DMS53 (cell line): ENCODE measurements at places on chromosomes 2 and 18.

GRCh38 chr2:207928079-207928478 is 97.2 kb downstream of the PLEKHM3 start:
- DNase-seq: peak; percentile 12

DNA sequence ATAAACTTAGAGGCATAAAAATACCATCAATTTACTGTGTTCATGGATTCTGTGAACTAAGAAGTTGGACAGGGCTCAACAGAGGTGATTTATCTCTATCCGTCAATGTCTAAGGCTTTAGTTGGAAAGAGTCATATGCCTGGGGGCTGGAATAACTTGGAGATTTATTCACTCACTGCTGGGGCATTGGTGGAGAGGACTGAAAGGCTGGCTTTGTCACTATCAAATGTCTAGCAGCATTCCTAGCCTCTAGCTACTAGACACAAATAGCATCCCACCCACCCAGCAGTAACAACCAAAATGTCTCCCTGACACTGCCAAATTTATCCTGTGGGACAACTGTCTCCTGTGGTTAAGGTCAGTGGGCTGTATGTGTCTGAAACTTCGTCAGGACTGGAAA is 71.0 kb downstream of the EVA1A start:
- no peak for DNase-seq

DNA sequence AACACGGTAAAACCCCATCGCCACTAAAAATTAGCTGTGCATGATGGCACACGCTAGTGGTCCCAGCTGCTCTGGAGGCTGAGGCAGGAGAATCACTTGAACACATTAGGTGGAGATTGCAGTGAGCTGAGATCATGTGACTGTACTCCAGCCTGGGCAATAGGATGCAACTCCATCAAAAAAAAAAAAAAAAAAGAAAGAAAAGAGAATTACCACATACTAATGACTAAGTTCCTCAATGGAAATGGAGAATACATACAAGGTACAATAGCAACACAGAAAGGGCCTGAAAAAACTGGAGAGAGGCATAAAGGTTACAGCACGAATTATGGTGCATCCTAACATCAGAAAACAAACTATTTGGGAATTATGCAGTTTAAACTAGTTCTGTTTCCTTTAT is 81.3 kb downstream of the CDH2 start:
- no peak for DNase-seq

DNA sequence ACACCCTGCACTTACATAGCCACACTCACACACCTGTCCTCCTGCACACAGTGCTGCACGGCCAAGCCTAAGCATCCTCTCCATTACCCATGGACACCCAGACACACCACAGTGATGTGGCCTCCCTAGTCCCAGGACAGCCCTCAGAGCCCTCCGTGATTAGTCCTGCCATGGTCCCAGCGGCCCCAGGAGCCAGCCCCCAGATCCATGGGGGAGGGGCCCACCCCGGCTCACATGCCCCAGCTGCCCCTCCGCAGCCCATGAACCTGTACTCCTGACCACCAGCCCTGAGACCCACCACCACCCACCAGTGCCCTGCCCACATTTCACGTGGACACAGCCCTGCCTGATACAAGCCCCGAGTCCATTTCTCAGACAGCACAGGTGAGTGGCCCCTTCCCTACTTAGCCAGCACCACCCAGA is 8.1 kb upstream of the DUSP2 start:
- no peak for DNase-seq

GRCh38 chr2:6965071-6965795 is 48.0 kb downstream of the RNF144A start:
- no peak for DNase-seq

- no peak for DNase-seq
These were observed 87.8 kb upstream of the DOCK10 start for GRCh38 chr2:225130093-225130492.

DNA sequence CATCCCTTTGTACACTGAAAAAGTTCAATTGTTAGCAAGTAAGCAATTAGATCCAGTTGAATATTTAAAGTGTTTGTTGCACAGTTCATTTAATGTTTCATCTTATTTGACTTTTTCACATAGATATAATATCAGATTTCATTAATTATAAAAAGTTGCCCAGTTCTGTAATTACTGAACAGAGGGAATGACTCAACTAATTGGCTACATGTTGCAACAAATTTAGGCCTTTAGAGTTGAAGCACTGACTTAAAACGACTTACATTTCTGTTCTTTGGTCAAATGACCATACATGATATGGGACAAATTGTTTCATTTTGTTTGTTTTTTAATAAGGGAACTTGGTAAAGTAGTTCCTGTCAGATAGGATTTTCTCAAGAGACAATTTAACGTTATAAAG is 68.5 kb upstream of the FAM117B start:
- DNase-seq: no peak

DNA sequence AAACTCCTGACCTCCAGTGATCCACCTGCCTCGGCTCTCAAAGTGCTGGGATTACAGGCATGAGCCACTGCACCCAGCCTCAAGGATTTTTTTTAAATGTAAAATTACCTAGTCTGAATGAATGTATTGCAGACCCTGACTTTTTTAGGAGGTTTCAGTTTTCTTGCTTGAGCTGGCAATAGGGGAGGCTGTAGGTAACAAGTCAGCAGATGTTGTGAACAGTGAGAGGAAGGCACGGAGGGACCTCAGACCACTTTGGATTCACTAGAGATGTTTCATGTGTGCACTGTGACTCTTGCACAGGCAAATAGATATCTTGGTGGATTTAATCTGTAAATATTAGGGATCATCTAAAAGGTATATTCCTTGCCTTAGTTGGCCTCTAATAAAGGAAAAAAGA is 6.4 kb downstream of the NDUFV2 start:
- no peak for DNase-seq

- DNase-seq: no peak
These were observed 57.9 kb upstream of the SPHKAP start for GRCh38 chr2:228239207-228239906.

DNA sequence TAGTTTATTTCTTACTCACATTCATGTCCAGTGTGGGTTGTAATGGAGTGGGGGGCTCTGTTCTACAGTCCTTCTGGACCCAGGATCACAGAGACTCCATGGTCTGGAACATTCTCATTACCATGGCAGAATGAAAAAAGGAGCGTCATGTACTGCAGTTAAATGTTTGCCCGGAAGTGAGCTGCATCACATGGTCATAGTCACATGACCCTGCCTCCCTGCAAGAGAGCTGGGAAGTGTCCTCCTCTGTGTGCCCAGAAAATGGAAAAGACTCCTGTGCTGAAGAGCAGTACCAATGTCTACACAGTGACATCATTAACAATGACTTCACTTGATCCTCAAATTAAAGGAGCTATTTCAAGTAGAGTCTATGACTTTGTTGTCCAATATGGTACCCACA is 74.0 kb upstream of the ZBTB14 start:
- no peak for DNase-seq

- DNase-seq: no peak
These were observed 15.8 kb downstream of the DGKD start for GRCh38 chr2:233369897-233370685.

- no peak for DNase-seq
These were observed 339.5 kb upstream of the SLC39A10 start for GRCh38 chr2:195317550-195317949.

GRCh38 chr2:226098861-226099745 is 699.6 kb downstream of the NYAP2 start:
- DNase-seq: no peak

GRCh38 chr2:195106681-195107380 is 550.2 kb upstream of the SLC39A10 start:
- no peak for DNase-seq

DNA sequence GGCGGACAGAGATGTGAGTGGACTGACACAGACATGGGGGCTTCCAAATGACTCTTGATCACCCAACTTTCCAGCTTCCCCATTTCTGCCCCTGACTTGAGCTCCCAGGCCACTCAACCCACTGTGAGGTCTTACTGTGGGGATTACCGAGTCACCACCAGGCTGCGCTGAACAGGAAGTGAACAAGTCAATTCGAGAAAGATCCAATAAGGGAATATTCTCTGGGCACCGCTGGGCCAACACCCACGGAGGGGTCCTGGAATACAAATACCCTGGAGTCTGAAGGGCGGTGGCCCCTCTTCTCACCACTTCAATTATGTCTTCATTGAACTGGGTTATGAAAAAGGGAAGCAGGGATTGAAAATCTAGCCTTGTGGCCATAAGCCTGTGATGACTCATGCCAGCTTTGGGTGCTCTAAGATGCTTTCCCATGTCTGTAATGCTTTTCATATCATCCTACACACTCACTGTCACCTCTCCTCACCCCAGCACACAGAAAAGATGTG is 37.7 kb downstream of the BCL11A start:
- peak; percentile 26 for DNase-seq

DNA sequence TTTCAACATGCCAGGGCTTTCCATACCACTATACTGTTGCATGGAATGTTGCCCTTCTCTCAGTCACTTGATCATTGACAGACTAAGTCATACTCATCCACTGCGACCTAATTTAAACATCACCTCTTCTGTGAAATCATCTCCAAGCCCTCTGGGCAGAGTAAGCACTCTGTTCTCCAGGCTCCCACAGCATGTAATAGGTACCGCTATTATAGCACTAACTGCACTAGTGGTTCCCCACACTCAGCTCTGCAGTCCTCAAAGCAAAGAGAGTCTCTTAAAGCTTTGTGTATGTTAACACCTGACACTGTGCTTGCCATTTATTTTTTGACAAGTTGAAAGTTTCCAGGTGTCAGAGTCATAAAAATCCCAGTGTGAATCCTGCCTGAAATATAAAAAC is 947.2 kb downstream of the ERBB4 start:
- no peak for DNase-seq

DNA sequence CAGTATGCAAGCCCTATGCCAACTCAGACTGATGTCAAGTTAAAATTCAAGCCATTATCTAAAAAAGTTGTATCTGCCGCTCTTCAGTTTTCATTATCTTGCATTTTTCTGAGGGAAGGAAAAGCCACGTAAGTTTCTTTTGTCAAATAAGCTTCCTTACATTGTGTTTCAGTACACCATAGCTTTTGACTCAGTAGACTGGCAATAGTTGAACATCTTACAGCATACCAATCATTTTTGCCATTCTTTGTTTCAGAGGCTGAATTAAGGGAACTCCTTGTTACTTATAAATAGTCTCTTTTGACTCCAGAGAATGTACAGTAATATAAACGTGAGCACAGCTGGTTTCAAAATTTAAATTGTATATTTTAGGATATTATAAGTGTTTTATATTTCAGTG is 120.6 kb downstream of the EHBP1 start:
- DNase-seq: no peak

DNA sequence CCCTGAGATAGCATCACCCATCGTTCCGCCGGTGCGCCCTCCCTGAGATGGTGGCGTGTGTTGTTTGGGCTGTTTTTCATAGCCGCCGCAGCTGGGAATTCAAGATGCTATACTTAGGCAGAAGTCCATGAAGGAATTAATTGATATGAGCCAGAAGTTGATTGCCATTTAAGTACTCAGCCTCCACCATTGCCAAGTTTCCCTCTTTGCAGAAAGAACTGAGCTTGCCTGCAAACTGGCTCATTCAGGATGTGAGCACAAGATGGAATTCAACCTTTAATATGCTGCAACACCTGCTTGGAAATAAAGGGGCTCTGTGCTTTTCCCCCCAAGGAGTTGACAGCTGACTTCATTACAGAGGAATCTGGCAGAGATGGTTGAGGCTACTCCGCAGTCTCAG is 295.5 kb downstream of the ZNF521 start:
- no peak for DNase-seq

DNA sequence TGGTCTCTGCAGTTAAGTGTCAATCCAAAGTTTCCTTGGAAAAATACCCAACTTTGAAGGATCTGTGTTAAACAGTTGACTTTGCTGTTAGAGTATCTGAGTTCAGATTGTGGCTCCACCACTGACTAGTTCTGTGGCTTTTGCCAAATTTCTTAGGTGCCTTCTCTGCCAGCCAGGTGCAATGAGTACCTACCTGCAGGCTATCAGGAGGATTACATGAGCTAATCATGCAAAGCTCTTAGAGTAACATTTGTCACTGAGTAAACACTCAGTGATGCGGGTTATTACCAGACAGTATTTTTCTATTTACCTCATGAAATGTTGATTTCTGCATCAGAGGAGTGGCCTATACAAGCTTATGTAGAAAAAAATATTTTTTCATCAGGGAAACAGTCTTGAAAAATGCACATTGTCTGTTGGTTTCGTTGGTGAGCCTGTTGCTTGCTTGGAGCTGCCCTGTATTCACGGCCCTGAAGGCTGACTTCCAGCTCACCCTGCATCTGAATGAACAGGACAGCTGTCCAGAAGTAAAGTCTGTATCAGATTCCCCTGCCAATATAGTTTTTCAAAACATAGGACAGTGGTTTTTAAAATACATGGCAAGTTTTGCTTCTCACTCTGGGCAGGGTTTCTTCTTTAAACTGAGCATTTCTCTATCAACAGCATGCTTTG is 235.1 kb downstream of the CDCA7 start:
- peak; percentile 97 for DNase-seq

- no peak for DNase-seq
These were observed 64.4 kb upstream of the AFF3 start for GRCh38 chr2:100206731-100207255.

GRCh38 chr2:57947398-57947797 is 99.2 kb upstream of the VRK2 start:
- DNase-seq: no peak

GRCh38 chr2:163621445-163622004 is 114.3 kb downstream of the FIGN start:
- DNase-seq: no peak

DNA sequence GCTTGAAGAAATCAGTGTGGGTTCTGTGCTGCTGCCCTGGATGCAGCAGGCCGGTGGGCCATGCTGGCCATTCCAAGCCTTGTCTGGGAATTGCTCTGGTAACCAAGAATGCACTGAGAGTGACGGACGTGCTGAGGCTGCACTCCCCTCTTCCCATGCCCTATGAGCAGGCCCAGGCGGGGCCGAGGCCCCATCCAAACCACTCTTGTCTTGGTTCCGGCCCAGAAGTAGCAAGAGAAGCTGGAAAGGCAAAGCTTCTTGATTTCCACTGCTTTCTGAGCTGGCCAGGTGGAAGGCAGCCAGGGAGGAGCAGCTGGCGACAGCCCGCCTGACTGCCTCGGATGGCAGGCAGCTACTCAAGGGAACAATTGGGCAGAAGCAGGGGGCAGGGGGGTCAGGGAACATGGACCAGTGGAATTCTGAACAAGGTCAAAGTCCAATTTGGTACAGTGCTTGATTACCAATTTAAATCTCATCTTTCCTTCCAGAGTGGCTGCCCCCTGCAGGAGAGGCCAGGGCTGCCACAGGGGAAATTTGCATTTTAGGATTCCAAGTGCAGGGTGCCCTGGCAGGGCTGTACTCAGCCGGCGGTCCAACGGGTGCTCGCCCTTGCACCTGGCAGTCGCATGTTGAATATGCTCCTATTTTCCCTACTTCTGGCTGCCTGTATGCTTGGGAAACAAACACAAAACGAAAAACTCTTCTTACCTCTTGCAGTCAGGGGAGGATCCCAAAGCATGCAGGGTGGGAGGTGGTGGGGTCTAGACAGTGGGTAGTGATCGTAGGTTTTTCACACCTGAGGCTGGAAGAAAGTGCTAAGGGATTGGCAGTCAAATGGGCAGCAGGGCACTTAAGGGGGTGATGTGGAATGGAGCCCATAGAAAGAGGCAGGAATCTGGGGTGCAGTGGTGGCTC is 67.3 kb downstream of the LIPG start:
- peak; percentile 90 for DNase-seq

- no peak for DNase-seq
These were observed 118.9 kb upstream of the COL5A2 start for GRCh38 chr2:189298481-189298880.

- DNase-seq: no peak
These were observed 935.9 kb upstream of the LRATD1 start for GRCh38 chr2:13696601-13697000.

- no peak for DNase-seq
These were observed 262.4 kb downstream of the MEIS1 start for GRCh38 chr2:66697366-66697765.
